Caki2 (cell line): ENCODE measurements at places on chromosomes 4 and X.

DNA sequence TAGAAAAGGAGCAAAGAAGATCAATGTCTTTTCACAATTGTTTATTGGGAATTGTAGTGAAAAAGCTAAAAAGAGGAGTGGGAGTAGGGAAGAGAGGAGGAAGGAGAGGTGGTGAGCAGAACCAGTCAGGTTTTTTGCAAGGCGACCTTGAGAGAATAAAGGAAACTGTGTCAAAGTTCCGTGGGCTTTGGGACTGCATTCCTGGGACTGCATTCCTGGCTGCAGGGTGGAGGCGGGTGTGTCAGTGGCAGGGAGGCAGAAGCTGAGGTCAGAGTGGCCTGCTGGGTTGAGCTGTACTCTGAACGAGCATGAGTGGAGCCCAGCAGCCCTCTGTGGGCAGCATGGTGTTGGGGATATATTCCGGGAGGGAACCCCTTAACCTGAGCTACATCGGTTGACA, 66.8 kb upstream of the UCP1 start:
- DNase-seq = peak; percentile 13

- no peak for DNase-seq
Observed at GRCh38 chrX:45233531-45233930, 32.9 kb upstream of the DIPK2B start.

DNA sequence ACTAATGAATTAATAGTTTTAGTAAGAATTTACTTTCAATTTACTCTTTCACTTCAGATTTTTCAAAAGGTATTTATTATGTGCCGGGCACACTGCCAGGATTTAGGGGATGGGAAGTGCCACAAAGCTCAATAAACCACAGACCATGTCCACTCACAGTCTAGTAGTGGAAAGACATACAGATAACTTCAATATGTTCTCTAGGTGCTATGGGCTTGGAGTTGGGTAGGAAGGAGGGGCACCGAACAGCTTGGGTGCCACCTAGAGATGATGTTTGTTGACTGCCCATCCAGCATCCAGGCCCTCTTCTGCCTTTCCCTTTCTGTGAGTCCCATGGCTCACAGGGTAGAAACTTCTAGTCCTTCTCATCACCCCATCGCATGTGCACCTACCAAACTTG, 17.8 kb downstream of the MFAP3L start:
- peak; percentile 6 for DNase-seq

- DNase-seq = no peak
Observed at GRCh38 chr4:60744767-60745166, 455.4 kb upstream of the ADGRL3 start.

- DNase-seq = no peak
Observed at GRCh38 chr4:75172551-75172950, 239.6 kb downstream of the PARM1 start.

DNA sequence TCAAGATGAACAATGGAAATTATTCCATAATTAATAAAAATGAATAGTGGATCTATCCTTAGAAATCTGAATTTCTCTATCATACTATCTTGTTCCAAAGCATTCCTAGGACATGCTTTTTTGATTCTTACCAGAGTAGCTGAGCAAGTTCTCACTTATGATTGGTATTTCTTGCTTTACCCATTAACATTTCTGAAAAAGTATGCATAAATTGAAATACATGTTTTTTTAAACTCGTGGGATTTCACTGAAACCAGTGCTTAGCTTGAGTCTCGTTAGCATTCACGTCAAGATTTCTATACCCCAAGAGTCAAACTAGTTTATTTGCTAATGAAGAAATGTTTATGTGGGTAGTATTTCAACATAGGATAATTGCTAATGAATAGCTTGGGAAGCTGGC, 89.0 kb downstream of the ELOVL6 start:
- DNase-seq = no peak

GRCh38 chr4:133856731-133857355, 344.7 kb downstream of the PABPC4L start:
- DNase-seq = no peak

- DNase-seq = no peak
Observed at GRCh38 chrX:109684136-109684535, 48.9 kb downstream of the ACSL4 start.

- DNase-seq = no peak
Observed at GRCh38 chr4:158786955-158787354, 18.1 kb downstream of the FNIP2 start.

DNA sequence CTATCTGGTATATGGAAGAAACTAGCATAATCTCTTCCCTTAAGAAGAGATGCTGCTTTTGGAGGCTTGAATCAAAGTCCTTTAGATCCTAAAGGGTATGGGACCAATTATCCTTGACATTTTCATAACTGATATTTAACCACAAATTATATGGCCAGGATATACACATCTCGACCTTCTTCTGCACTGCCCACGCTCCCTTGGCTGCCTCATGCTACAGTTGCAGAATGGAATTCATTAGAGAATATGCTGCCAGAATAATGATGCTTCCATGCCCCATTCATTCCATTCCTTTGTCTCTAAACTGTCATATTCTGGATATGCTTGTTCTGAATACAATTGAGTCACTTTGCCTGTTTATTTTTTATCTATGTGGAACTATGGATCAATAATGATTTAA, 157.1 kb upstream of the PACRGL start:
- no peak for DNase-seq

GRCh38 chrX:20522420-20522819, 255.7 kb upstream of the RPS6KA3 start:
- no peak for DNase-seq

DNA sequence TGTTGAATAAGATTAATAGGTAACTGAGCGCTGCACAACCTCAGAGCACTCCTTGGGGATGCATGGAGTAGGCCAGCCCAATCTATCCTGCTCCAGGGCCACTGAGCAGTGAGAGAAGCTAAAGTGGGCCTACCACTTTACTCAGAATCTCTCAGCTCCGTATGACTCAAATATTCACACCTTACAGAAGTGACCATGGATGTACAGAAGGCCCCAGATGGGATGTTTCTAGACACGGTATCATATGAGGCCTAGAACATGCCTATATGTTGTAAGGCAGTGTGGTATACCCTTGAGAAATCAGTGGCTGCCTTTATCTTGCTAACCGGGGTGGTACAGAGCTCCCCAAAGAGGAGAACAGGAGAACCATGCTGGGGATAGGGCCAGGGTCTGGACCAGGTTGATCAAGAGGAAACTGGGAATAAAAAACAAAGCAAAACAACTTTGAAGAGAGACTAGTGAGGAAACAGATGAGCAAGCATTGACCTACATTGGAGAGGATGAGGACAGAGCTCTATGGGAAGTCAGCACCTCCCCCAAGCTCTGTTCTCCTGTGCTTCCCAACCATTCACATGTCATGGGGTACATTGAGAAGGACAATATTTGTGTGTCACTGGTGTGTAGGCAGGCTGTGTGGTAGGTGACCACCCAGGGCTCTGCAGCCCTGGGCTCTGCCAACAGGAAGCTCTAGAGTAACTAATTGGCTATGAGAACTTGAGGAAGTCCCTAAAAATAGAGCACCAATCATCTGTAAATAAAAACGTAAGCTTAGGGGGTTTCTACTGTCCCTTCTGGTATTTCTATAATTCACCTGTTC, 31.4 kb downstream of the HOPX start:
- no peak for DNase-seq

- no peak for DNase-seq
Observed at GRCh38 chr4:8695237-8696219, 103.0 kb downstream of the CPZ start.

DNA sequence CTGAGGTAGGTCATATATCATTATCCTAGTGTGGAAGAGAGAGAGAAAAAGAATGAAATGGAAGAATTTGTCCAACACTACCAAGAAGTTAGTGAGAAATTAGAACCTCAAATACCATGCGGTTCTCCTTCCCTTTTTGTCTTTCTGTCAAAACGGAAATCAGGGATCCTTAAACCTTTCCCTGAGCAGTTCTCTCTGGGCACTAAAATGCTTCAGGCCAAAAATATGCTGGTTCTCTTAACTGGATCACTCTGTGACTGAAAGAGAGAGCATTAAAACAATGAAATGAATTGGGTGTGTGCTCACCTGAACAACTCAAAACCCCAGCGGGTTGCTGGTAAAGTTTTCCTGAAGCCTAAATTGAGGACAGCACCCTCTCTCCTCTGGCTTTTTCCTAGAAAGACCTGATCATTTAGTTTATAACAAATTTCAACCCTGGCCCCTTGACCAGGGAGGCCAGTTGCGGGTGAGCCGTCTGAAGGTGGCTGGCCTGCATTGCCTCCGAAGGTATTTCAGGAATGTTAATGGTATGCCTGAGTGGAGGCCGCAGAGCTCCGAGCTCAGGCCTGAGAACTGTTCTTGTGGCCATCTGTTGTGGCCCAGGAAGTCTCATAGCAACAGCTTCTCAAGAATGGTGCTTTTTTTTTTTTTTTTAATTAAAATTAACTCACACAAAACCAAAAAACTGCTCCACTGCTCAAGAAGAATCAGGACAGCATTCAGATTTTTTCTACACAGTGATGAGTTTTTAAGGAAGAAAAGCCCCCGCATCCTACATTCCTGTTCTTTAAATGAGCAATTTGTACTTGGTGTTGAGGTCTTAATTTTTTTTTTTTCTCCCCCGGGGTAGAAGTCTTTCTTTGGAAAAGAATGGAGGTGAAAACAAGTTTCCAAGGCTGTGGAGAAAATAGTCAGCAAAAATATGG, 155.1 kb downstream of the SHROOM3 start:
- DNase-seq = peak; percentile 84

- DNase-seq = no peak
Observed at GRCh38 chr4:3329887-3330286, 37.1 kb downstream of the RGS12 start.

- peak; percentile 4 for DNase-seq
Observed at GRCh38 chr4:125677665-125678307, 363.0 kb downstream of the FAT4 start.

GRCh38 chrX:34654696-34655490, 2.2 kb downstream of the TMEM47 start:
- DNase-seq = no peak

GRCh38 chrX:10221651-10222050, 64.9 kb downstream of the CLCN4 start:
- no peak for DNase-seq

GRCh38 chr4:179530958-179531357, 2088.7 kb upstream of the AGA start:
- DNase-seq = no peak

DNA sequence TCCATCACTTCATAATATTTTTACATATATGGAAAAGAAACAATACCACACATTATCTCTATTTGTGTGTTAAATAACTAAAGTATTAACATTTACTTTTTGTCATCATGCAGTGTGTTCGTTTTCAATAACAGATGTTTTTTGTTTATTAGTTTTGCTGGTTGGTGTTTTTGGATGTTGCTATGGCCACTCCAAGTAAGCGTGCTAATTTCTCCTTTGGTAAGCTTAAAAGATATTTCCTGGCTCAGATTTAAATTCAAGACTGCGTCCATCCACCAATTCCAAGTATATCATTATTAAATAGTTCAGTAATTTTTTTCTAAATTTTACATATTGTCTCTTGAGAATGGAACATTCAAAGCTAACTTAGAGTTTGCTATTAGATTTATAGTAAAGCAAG, 235.4 kb upstream of the IL1RAPL1 start:
- DNase-seq = no peak

GRCh38 chr4:14863418-14864364, 138.6 kb upstream of the CPEB2 start:
- no peak for DNase-seq

DNA sequence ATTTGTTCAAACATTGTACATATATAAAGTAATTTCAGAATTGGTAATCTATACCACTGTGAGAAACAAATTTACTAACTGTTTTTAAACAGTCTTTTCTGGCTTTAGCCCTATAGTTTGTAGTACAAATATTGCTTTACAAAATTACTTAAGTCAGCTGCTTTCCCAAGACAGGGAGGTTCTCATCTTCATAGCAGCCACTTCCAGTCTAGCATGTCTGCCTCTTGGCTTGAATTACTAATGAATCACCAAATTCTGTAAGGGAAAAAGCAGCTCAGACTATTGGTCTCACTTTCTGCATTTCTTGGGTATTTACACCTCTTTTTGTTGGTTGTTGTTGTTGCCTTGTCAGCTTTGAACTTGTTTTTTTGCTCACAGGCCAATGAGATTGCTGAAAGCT, 187.2 kb downstream of the NPFFR2 start:
- no peak for DNase-seq

- DNase-seq = peak; percentile 28
Observed at GRCh38 chrX:124023838-124024238, 62.3 kb downstream of the STAG2 start.

DNA sequence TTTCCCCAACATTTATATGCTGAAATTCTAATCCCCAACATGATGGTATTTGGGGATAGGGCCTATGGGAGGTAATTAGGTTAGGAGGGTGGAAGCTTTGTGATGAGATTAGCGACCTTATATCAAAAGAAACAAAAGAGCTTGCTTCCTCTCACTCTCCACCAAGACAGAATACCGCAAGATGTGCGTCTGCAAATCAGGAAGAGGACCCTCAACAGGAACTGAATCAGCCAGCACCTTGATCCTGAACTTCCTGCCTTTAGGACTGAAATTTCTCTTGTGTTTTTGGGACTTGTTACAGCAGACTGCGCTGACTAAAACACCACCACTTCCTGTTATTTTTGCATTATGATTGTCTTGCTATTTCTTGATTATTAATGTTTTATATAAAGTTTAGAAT, 1889.4 kb downstream of the C4orf33 start:
- no peak for DNase-seq

GRCh38 chr4:141896687-141897086, 260.3 kb downstream of the IL15 start:
- DNase-seq = no peak

DNA sequence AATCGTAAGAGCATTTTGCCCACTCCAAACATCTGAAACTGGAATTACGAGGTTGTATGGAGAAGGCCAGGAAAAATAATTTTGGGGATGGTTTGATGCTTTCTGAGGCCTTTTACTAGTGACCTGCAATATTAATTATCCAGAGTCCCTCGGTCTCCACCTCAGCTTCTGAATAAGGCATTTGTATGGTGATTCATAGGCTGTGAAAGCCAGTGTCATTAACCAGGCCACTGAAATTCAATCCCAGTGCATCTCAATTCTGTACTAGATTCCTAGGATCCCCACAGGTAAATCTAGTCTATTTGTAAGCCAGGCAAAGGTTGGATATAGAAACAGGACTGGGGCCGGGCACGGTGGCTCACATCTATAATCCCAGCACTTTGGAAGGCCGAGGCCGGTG, 135.4 kb upstream of the RBPJ start:
- DNase-seq = no peak

GRCh38 chrX:121921258-121921657, 873.8 kb downstream of the GLUD2 start:
- DNase-seq = no peak

- no peak for DNase-seq
Observed at GRCh38 chr4:26466578-26467270, 23.6 kb downstream of the CCKAR start.

DNA sequence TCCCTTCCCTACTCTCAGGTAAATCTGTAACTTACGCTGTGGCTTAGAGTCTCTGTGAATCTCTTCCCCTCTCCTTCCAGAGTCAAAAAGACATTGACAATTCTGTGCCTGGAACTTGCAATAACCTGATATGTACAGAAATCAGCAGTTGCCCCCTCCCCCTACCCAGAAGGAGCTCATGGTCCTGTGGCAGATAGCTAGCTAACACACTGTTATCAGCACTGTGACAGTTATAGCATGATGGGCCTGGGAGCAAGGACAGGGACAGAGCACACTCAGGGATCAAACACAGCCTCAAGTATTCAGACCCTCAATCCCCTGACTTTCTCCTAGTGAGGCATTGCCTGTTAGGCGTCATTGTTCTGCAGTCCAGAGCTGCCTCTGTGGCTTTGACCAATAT, 18.7 kb upstream of the MAGEA10 start:
- DNase-seq = no peak

- no peak for DNase-seq
Observed at GRCh38 chrX:150663073-150663472, 30.1 kb upstream of the MTMR1 start.

- no peak for DNase-seq
Observed at GRCh38 chr4:156053174-156053573, 99.5 kb upstream of the CTSO start.
